Naive thymus-derived CD4-positive, alpha-beta T cell (primary cell): ENCODE measurements at places on chromosomes 2 and 18. TPM values are rescaled to one million over a fixed set of nuclear protein-coding genes. Genes with fewer than 3 reads are reported as not detected.

The EXOC6B gene
- total RNA-seq = 19.8 TPM

The GALR1 gene
- not detected for total RNA-seq

The C2orf69 gene
- 12.7 TPM for total RNA-seq

The OXER1 gene
- total RNA-seq = not detected

The RESP18 gene
- total RNA-seq = not detected

The CNOT11 gene
- total RNA-seq = 49.0 TPM

The PFN4 gene
- total RNA-seq = not detected in 2 replicates

GRCh38 chr2:120007851-120008250 is 5.0 kb upstream of the EPB41L5 start:
- DNase-seq = no peak

DNA sequence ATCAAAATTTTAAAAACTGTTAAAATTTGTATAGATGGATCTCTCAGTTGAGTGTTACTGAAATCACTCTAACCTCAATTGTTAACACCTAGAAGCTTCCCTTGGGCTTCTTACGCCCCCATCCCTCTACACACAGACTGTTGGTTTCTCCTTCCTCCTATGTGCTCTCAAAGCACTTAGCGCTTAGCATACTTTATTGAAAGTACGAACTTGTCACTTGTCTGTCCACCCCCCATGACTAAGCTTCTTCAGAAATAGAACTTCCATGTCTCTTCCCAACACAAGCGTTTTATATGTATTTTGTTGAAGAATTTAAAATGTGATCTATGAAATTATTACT is 441 bp downstream of the MPHOSPH10 start:
- no peak for DNase-seq

DNA sequence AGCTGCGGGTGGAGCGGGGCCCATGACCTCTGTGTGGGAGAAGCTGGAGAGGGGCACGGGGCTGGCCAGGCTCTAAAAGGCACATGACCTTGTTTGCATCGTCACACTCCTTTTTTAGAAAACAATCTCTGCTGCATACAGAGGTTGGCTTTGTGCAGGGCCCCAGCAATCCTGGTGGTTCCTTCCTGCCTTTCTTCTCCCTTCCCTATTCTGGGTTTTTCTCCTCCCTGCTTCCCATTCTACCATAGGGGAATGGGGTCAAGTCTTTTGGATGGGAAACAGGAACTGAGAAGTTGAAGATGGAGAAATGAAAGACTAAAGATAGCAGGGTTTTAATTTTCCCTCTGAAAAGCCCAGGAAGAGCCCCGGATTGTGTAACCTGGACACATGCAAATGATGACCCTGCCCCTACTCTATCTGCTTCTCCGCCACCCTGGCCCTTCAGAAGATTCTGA is 53.9 kb downstream of the ASAP2 start:
- DNase-seq = no peak

DNA sequence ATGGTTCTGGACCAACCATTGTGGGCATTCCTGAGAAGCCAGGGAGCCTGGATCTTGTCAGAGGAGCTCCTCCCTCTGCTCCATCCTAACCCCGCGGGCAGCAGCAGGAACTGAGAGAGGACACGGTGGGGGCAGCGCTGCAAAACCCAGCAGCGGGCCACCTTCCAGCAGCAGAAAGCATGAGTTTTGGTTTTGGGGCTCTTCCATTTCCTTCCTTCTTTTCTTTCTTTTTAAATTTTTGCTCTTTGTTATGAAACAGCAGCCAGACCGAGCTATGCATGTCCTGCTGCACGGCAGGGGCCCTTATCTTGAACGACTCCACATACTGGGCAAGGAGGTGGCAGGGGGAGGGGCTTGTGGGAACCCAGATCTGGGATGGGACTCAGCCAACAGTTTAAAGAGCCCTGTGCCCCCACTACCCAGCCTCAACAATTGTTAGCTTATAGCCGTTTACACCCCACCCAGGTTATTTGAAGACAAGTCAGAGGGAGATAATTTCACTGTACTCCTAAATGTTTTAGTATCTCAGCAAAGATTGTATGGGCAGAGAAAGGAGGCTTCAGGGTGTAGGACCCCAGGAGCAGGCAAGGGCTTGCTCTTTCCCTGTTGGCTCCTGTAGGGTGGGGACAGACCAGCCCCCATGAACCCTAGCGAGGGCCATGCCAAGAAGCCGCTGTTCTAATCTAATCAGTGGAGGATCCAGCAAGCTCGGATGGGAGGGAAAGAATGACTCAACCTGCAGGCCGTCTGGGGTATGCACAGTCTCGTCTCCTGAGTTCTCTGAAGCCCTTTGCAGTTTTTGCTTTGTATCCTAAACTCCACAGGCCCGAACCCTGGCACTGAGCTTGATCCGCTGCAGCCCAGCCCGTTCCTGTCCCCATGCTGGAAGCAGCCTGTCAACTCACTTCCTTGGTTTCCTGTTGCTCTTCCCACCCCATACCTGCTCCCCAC is 75.3 kb downstream of the LRRFIP1 start:
- peak; percentile 32 for DNase-seq

DNA sequence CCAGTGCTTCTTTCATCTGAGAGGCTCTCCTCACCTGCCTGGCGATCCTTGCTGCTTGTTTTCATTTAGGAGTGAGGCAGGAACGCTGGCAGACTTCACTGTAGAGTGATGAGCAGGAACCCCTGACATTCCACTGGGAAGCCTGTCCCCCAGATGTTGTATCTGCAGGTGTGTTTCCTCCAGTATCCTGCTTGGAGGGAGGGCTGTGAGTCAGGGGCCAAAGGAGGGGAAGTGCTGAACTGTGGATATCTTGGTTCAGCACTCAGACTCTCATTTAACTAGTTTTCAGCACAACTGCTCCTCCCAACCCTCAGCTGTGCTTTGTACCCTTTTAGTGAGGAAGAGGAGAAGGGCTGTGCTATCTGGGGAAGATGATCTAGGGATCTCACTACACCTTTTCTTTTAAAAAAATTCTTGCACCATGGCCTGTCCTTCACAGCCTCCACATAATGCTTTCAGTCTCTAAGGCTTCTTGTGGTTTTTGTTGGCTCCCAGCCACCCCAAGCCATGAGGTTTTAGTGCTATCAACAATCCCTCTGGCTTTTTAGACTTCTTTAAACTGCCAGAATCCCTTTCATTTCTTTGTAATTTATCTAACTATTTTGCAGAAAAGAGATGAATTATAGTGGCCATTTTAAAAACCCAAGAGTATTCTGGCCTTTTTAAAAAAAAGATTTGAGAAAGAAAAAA is 11.2 kb downstream of the ANKAR start:
- DNase-seq = no peak

GRCh38 chr2:42494355-42495233 is 812 bp upstream of the KCNG3 start:
- peak; percentile 83 for DNase-seq

DNA sequence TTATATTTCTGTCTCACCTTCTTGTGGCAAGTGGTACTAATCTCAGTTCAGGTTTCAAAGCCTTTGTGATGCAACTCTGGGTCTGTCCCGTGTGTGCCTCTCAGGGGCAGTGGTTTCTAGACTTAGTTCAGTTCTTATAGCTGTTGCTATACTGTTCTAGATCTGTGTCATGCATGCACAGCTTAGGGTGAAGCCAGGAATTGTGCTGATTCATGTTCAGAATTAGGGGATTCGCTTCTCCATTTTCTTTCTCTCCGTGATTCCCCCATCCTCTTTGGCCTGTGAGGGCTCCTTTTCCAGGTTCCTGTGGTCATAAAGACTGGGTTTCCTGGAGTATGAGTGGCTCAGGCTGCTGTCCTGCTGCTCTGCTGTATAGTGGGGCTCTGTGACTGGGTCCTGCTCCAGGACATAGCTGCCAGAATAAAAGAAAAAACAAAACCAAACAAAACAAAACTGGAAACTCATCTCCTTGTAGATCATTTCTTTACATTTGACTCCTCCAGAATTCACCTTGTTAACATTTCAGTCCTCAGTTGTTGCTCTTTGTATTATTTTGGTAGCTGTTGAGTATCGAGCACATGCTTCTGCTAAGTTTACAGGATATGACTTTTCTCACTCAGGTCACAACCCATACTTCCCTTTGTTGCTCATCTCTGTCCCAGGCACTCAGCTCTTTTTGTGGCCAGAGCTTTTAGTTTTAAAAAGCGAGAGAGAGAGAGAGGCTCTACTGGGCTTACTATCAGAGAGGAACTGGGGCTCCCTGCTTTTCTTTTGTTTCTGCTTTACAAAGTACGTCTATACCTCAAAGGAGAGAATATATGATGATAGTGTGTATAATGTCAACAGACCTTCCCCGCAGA is 34.2 kb downstream of the CERS6 start:
- DNase-seq = peak; percentile 62

DNA sequence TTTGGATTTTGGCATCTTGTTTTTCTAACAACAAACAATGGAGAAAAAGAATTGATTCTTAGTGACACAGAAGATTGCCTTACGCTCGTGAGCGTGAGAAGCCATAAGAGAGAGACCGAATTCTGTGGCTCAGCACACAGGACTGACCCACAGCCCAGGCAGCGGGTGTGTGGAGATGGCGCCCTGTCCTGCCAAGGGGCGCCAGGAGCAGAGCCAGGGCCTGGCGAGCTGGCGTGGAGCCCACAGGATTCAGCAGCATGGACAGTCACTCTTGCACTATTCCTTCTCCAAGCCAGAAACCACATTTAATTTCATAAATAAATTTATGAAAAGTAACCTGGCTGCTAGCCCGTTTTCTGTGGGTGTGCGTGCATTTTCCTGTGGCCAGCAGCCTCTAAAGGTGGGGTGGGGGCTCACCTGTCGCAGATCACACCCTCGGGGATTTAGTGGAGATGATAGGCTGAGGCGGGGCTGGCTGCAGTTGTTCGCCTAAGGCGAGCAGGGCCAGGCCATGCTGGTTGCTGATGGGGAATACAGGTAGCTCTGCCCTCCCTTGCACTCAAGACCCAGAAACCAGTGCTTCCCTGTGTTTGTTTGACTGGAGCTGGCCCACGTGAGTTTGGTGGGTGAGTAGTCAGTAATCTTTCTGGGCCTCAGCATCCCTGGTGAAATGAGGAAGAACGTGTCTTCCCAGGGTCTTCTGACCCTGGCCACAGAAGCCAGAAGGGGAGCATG is 46.2 kb downstream of the FAM168B start:
- no peak for DNase-seq

DNA sequence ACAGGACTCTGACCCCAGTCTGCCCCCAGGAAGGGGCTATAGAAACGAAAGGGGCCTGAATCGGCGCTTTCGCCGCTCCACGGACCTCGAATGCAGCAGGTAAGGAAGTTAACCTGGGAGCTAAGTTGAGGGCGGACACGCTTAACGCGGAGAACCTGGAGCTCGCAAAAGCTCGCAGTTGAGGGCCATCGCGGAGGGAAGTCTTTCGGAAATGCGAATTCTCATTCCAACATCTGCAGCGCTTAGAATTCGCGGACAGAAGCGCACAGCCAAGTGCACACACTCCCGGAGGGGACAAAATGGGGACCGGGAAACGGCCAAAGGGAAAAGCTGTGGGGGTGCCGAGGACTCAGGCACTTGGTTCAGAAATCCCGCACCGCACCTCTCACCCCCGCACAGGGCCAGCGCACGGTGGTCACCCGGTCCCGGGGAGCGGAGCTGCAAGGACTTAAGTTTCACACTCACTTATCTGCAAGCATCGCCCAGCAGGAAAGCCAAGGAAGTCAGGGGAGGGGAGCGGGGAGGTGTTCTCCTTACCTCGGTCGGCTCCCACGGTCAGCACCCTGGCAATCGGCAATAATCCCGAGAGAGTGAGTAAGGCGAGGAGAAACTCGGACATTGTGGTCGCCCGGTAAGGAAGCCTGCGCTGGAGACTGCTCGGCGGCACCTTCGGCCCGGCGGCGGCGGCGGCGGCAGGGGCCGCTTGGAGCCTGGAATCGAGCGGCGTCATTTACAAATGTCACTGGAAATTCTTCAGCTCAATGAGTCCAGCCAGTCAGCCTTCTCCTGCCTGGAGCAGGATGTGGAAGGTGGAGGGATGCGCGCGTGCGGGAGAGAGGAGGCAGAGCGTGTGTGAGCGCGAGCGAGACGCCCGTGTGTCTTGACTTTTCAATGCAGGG is 456 bp downstream of the LRP1B start:
- DNase-seq = no peak

DNA sequence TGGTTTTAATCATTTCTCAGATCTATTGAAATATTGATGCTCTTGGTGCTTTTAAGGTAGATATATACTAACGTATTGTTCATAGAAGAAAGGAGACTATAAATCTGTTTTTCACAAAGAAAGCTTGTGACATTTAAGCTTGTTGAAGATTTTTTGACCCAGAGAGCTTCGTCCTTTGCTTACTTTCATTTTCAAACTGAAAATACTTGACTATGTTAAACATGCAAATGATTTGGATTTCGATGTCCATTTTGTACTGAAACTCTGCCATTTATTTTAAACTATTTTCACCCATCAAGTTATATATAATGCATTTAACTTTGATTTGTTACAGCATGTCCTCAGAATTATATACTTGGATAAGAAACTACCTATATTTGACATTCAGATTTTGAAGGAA is 85.2 kb downstream of the SLC4A10 start:
- DNase-seq = no peak

GRCh38 chr2:138713504-138713903 is 66.7 kb downstream of the NXPH2 start:
- DNase-seq = no peak

DNA sequence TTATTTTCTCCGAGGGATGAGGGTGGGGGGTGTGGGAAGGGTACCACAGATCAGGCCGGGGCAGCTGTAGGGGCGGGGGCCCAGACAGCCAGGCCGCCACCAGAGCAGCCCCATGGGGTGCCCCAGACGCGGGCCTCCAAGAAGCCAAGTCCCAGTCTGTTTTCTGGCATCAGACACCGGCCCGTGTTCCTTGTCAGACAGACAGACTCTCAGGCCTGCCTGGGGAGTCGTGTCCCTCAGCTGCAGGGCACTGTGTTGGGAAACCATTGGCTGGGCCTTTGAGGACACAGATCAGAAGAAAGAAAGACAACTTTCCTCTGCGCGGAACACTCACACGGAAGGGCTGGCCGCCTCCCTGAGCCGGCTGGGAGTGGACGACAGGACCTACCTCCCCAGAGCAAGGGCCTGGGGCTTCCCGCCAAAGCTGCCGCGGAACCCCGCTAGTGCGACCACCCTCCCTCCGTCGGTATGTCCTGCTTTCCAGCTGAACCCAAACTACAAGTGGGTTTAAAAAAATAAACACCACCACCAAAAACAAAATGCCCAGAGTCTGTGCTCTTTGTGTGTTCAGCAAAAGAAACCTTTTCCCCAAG is 88.0 kb downstream of the SMAD7 start:
- DNase-seq = no peak

GRCh38 chr2:234488486-234488885 is 8.4 kb downstream of the ARL4C start:
- DNase-seq = no peak

- DNase-seq = peak; percentile 45
These were observed 909 bp downstream of the TMEM87B start for GRCh38 chr2:112055730-112056625.

- DNase-seq = peak; percentile 61
These were observed 24.8 kb upstream of the RPE start for GRCh38 chr2:209977386-209978239.

DNA sequence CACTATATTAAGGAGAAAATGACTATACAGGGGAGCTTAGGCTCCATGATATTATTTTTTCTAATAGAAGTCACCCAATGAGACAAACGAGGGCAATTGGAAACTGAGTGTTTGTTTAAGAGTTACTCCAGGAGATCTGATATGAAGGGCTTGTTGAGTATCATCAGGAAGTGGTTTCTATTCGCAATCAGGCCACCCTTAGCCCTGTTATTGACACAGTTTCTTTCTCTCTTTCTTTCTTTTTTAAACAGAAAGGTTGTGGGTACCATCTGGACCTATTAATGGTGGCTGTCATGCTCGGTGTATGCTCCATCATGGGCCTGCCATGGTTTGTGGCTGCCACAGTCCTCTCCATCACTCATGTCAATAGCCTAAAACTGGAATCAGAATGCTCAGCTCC is 117.3 kb downstream of the DPP4 start:
- DNase-seq = no peak

GRCh38 chr2:203897544-203897943 is 30.0 kb downstream of the CTLA4 start:
- no peak for DNase-seq

- no peak for DNase-seq
These were observed 129.5 kb upstream of the ID2 start for GRCh38 chr2:8552293-8552801.
